Daoy (cell line): ENCODE measurements at places on chromosomes 13 and 19. TPM values are rescaled to one million over a fixed set of nuclear protein-coding genes. Genes with fewer than 3 reads are reported as not detected.
A peak's percentile ranks its signal among the peaks of the same experiment; 100 is the strongest.

DNA sequence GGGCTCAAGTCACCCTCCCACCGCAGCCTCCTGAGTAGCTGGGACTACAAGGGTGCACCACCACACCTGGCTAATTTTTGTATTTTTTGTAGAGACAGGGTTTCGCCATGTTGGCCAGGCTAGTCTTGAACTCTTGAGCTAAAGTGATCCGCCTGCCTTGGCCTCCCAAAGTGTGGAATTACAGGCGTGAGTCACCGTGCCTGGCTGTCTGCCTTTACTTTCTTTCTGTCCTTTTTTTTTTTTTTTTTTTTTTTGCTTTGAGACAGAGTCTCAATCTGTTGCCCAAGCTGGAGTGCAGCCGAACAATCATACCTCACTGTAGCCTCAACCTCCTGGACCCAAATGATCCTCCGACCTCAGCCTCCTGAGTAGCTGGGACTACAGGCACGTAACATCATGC is 25.0 kb upstream of the OR1M1 start:
- peak; percentile 77 for DNase-seq

DNA sequence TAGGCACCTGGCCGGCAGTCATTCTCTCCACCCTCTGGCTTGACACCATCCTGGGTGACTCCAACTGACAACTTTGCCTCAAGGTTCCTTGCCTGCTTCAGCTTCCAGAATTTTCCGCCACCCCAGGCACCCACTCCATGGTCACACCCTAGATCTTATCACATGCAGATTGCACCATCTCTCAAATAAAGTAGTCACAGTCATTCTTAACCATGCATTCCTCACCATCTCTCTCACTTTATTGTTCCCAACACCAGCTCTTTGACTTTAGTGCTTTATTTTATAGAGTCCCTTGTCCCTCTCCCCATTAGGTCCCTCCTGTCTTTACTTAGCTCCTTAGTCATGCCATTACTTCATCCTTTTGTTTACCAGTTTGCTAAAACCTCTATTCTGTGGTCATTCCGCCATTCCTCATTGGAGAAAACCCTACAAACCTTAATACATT is 351.7 kb downstream of the SPRY2 start:
- peak; percentile 7 for DNase-seq

The TDRD12 gene
- total RNA-seq = 0.29 TPM in 1 of 2 replicates, not detected in the other

- no peak for DNase-seq
These were observed 780.8 kb downstream of the GPC5 start for GRCh38 chr13:92179223-92179622.

DNA sequence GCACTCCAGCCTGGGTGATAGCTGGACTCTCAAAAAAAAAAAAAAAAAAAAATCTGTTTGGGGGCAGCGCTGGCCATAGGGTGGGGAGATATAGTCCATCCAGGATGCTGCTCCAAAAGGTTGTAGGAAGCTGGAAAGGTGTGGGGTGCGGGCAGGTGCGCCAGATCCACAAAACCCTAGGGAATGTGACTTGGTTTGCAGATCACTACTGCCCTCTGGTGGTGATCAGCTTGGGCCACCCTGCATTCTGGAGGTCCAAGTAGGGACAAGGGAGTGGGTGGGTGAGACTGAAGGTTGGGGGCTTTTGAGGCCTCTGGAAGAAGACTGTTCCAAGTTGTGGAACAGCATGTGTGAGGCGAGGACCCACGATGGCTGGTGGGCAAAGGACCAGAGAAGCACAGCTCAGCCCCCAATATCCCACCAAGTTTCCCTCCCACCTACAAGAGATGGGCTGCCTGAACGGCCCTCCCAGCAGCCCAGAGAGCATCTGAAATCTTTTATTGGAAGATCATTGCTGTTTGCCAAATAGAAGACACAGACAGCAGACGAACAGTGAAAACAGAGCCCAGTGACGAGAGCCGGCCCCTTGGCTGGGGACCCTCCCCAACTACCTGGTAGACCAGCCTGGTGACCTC is 10.4 kb upstream of the TYK2 start:
- peak; percentile 76 for DNase-seq

GRCh38 chr19:40155749-40156265 is 35.4 kb upstream of the MAP3K10 start:
- peak; percentile 65 for DNase-seq

DNA sequence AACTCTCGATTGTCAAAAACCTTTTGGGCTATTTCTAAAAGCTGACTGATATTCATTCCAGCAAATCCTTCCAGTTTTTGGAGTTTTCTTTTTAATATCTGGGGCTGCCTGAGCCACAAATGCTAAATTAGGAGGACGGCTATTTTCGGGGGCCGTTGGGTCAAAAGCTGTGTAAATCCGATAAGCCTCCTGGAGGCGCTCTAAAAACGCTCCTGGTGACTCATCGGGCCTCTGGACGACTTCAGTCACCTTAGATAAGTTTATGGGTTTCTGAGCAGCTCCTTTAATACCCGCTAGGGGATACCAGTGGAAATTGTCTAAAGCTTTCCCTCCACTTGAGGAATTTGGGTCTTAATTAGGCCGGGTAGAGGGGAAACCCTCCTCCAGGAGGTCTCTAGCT is 66.4 kb downstream of the ZNF730 start:
- DNase-seq = no peak

DNA sequence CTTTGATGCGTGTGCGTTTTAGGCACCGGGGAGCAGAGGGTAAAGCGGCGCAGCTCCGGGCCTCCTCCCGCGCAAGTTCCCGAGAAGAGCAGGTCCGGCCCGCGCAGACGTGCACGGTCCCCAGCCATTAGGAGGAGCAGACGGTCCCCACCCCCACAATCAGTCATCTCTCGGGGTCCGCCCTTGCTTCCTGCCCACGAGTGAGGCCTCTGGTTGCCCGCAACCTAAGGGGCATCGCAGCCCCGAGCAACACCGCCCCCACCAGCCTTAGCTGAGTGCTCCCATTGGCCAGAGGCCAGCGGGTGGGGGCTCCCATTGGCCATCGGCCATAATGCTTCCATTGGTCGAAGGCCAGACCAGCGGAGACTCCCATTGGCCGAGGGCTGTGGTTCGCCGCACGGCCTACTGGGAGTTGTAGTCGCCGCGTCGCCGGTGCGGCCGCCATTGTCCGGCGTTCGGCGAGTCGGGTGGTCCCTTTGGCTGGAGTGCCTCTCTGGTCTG is at the start of gene ZNF8:
Gene ZNF8, plus strand, starts transcription at position 415 of the 501 bp plus-strand sequence. CDS start 127 bp downstream, outside the sequence.
- peak; percentile 99 for DNase-seq

DNA sequence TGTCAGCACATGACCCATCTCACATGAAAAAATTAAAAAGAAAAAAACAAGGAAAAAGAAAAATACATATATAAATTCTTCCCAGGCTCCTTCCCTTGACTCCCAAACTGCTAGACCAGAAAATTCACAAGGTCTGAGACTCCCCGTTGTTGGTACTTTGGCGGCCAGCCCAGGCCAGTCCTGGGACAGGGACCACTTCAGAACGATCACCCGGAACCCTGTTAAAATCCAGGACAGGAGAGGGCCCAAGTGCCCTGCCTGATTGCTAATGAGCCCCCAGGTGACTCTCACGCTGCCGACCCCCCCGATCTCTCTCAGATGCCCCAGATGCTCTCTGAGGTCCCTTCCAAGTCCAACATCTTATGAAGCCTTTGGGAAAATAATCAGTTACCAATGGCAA is 107.2 kb downstream of the COL4A2 start:
- DNase-seq = no peak

DNA sequence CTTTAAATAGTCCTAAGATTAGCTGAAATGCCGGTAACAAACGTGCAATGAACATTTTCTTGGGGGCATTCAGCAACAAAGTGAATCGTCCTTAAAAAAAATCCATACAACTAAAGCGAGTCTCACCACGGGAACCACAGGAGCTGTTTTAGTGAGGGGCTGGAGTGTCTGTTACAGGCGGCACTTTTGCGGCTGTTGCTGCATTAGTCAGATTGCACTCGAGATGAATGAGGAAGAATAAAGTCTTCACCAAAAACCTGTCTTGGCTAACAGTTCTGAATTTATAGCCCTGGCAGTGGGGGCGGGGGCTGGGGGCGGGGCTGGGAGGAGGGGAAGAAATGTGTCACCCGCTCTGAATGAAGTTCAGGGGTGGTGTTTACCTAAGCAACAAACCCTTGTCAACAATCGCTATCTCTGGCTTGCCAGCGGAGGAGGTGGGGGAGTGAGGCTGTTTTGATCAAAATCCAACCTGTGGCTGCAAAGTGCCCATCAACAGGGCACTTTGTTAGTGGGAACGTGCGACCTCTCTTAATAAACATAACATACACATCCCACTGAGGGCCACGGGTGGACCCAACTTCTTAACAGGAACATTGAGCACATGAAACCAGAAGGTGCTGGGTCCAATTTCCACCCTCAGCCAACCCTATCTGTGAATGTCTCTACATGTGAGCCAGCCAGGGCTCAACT is 44.5 kb downstream of the RFX2 start:
- peak; percentile 76 for DNase-seq

DNA sequence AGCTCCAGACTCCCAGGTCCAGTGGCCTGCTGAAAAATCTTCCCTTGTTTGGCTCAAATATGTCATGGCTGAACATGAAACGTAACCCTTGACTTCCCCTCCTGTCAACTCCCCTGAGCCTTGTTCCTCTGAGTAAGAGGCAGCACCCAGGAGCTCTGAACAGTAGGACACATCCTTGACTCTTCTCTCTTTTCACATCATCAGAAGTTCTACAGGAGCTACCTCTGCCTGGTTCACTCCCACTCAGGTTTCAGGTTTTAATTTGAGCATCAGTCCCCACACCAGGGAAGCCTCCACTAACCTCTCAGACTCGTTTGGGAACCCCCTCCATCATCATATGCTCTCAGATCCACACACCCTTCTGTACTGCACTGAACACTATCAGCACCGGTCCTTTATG is 30.3 kb downstream of the ZNF823 start:
- DNase-seq = no peak

DNA sequence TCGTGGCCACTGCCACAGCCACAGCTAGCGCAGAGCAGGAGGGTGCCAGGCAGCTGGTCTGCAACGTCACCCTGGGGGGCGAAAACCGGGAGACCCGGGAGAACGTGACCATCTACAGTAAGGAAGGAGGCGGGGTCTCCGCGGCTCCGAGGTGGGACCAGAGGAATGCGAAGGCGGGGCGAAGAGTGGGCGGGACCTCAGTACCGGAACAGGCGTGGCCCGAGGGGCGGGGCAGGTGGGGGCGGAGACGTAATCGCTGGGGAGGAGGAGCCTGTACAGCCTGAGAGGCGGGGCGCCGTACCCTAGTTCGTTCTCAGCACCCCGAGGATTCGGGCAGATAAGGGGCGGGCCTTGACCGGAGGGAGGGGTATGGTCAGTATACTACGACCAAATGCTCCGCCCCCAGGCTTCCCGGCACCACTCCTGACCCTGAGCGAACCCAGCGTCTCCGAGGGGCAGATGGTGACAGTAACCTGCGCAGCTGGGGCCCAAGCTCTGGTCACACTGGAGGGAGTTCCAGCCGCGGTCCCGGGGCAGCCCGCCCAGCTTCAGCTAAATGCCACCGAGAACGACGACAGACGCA is 2.5 kb downstream of the ICAM5 start:
- DNase-seq = peak; percentile 81

DNA sequence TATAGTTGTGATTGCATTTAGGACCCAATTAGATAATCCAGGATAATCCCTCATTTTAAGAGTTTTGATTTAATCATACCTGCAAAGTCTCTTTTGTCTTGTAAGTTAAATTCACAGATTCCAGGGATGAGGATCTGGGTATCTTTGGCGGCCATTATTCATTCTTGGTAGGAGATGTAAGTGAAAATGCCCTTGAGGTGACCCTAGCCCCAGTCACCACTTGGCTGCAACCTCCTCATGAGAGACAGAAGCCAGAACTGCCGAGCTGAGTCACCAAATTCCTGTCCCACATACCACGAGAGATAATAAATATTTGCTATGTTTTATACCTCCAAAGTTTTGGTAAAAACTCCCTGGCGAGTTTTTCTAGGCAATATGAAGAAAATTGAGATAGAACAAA is 389.4 kb downstream of the RFC3 start:
- DNase-seq = peak; percentile 65

DNA sequence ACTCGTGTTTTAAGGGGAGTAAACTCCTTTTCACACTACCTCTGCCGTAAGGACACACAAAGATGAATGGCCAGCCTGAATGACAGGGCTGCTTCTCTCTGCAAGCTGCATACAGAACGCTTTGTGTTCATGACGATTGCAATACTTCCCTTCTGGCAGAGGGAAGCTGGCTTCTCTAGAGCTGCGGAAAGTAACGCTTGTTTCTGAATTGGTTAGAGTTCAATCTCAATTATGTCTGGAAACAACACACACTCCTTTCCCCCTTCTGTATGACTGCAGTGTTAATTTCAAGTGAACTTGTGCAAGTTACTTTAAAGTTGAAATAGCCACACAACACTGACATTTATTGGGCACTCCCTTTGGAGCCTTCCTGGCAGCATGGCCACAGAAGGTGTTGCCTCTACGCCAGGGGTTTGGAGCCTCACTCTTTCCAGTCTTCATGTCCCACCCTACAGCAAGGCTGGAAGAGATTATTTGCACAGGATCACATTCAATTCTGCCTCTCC is 242.6 kb downstream of the NDFIP2 start:
- DNase-seq = no peak

DNA sequence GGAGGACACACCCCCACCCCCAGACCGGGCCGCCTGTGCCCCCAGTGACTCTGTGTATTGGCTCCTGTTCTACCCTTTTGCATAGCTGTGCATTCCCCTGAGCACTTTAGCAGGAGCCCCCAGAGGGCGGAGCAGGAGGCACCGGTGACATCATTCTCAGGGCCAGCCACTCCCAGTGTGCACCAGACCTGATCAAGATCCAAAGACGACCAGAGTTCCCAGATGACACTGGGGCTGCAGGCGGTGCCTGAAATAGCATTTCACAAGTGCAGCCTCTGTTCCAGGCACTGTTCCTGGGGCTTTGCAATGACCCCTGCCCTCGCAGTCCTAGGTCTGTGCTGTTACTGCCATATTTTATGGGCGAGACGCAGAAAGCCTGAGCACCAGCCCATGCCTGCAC is 14.5 kb upstream of the PTPRS start:
- DNase-seq = peak; percentile 28

GRCh38 chr13:29162638-29163235 is 342.6 kb downstream of the MTUS2 start:
- peak; percentile 24 for DNase-seq

DNA sequence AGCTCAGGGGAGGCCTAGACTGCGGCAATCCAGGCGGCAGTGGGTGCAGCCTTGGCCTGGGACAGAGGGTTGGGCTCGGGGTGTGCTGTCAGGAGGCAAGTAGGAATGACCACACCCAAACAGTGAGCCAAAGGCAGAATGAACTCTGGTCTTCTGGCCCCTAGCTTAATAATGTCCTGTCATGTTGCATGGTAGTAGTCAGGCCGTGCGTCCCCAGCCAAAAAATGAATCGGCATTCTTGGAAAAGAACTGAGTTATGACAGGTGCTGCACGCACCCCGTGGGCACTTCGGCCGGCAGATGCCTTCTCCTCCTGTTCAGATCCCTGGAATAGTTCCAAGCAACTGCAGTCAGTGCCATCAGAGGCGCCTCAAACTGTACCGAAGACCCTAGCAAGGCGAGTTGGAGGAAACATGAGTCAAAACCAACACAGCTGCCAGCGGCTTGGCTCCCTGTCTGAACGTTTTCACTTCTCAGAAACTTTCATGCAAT is 55.9 kb downstream of the ATP7B start:
- peak; percentile 31 for DNase-seq

DNA sequence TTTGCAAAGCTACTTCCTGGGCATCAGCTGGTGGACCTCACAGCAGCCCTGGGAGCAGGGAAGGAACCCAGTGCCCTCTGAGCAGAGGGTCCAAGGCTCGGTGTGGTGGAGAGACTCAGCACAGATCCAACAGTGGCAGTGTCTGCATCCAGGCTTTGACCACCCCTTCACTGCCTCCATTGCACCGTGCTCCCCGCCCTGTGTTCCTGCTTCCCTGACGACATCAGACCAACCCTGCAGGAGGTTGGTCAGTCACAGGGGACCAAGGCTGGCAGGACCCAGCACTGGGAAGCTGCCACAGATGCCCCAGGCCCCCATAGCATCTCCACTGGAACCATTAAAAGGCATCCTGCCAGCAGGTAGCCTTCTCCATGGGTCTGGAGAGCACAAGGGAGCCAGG is 7.8 kb upstream of the VSTM2B start:
- no peak for DNase-seq
